ENCODE measurements at places on chromosomes 6 and 20.

DNA sequence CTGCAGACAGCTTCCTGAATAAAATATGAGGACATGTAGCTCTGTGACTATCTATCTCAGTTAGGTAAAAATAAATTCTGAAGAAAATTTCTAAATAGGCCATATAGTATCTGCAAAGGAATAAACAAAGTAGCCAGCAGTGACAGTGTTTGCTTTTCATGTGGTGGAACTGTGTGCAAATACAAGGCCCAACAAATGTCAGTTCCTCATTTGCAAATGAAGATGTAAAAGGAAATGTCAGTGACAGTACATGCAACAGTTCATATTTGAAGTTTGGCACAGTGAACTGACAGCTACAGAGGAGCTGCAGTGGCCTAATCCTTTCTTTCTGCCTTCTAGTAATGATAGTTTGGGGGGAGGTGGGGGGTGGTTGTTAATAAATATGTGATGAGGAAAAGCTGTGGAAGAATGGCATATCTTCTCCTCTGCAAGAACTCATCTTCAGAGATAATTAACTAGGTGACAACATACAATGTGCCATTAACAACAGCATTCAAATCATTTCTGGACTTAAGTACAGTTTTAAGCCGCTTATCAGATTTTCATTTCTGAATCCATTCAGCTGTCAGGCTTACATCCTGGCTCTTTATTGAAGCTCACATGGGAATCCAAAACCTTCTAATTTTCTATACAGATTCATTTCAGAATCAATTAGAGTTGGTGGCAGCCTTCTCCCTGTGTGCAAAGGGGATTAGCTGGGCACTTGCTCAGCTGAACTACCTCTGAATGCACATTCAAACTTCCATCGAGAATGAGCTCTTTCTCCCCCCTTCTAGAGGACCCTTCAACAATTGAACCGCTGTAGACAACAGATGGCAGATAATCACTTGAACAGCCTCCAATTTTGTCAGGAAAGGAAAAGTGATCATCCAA is 1059.0 kb upstream of the EPHA7 start:
- DNase-seq = no peak

- no peak for DNase-seq
These were observed 129.0 kb upstream of the TNFAIP3 start for GRCh38 chr6:137737836-137738596.

- DNase-seq = peak; percentile 62
These were observed 60.7 kb downstream of the SYNJ2 start for GRCh38 chr6:158042245-158042798.

DNA sequence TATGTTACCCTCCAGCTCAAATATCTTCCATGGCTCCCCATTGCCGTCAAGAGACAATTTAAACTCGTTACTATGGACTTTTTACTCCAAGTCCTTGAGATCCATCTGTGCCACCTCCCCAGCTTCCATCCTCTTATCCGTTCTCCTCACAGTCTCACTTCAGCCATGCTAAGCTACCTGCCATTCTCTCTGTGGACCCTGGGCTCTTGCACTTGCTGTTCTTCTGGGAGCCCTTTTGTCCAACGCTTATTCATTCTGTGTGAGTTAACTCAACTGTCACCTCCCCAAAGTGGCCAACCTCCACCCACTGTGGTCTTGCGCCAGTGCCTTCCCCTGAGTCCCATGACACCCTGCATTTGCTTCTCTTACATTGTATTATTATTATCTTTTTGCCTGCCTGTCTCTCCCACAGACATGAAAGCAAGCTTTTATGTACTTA is 132.4 kb downstream of the BCAS1 start:
- DNase-seq = no peak

DNA sequence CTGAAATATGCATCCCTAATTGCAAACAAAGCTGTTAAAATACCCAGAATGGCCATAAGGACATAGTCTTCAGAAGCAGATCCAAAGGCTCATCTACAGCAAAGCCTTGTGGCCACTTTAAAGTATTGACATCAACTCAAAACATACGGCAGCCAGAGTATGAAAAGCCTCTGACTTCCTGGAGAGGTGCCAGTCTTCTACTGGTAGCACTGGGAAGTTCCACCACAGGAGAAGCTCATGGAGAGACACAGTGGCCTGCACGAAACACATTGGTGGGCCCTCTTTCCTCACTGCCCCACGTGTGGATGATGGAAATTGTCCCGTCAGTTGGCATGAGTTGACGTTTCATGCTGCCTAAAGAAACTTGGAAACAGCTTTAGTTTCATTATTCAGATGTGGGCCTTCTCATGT is 202.6 kb upstream of the HEY2 start:
- DNase-seq = no peak

DNA sequence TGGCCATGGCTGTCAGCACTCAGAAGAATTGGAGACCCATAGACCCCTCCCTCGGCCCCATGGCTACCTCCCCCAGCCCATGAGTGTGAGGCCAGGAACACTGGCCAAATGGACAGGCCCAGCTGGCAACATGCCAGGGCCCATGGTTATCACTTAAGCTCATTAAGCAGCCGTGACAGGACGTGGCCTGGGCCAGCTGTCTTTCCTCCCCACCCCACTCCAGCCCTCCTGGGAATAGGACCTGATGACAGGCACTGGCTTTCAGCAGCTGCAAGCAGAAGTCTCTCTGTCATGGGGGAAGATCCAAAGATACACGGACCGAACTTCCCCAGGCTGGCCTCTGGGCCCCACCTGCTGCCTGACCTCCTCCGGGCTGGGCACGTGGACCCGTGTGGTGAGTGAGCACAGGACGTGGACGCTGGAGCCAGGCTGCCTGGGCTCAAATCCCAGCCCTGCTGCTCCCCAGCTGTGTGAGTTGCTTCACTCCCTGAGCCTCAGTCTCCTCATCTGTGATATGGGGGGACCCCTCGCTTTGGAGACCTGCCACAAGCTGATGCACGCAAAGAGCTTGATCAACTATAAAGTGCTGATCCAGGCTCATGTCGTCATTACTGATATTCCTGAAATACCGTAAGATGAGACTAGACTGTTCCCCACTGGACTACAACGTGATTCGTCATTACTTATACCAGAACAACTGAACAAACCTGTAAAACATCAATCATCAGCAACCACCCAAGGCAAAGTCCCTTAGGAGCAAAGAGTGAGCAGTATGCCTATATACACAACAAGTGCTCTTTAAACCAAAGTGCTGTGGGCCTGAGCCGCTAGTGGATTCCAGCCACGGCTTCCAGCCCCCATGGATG is 22.0 kb upstream of the VSTM2L start:
- DNase-seq = no peak

- no peak for DNase-seq
These were observed 26.5 kb upstream of the CD93 start for GRCh38 chr20:23112595-23112994.

DNA sequence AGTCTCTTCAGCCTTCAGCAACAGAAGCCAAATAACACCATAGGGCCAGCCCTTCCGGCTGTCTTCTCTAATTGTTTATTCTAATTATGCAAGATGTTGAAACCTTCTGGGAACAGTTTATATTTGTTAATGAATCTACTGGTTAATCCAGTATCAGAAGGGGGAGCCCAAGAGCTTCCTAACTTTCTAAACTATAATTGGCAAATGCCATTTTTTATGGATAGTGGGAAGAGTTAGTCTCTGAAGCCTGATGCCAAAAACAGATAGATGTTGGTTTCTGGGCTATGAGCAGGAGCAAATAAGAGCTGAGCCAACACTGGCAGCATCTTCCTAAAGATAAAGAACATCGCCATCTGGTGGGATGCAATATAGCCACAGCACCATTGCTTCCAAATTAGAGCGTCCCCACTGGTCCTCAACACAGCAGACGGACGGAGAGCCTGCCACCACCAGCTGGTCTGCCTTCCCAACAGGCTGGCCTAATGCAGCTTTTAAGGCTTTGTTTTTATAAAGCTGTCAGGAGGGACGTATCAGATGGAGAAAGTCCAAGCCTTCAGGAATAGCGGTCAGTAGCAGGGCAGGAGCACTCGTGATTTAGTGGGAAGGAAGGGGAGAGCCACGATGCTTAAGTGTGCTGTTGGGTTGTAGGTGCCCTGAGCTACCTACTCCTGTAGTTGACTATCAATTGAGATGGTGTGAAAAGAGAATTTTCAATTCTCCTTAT is 118.8 kb downstream of the RALGAPA2 start:
- no peak for DNase-seq

DNA sequence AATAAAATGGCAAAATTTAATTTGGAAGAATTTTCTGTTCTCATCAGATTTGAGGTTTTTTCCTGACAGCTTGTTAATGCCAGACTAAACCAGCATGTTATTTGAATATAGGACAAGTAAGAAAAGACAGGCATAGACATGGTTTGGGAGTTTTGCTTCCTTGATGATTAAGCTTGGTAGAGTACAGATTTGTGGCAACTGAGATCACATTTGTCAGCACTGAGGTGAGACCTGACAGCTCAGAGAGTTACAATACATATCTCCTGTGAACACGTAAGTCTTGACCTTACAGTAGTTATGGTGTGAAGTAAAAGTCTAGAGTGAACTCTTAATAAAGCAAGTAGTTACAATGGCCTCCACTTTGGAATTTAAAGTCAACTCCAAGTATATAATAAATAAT is 34.5 kb downstream of the CENPW start:
- no peak for DNase-seq

GRCh38 chr20:49575551-49576060 is 7.7 kb upstream of the PTGIS start:
- DNase-seq = peak; percentile 83

DNA sequence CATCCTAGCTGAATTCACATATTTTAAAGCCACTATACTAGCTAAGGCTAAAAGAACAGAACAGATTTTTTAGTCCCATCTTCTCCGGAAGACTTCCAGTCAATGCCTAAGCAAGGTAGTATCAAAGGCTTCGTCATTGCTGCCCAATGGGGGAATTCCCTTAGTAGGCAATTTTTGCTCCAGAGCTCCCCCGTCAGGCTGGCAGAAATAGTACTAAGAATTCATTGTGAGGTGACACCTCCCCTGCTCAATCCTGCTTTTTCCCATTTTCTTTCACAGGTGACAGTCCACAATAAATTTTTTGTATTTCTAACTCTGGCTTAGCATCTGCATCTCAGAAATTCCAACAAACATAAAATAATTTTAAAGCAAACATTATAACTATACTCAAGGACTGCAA is 52.8 kb upstream of the SRSF6 start:
- DNase-seq = no peak

- no peak for DNase-seq
These were observed 7.7 kb upstream of the HLA-DMA start for GRCh38 chr6:32960563-32960962.

DNA sequence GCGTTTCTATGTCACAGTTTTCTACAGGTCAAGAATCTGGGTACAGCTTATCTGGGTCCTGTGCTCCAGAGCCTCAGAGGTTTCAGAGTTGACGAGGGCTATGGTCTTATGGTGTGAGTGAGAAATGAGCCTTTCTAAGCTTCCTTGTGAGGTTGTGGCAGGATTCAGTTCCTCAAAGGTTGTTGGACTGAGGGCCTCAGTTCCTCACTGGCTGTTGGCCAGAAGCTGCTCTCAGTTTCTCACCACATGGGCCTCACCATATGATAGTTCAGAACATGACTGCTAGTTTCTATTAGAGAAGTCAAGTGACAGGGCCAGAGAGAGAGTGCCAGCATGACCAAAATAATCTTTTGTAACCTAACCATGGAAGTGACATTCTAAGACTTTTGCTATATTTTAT is 96.1 kb downstream of the NUS1 start:
- no peak for DNase-seq

DNA sequence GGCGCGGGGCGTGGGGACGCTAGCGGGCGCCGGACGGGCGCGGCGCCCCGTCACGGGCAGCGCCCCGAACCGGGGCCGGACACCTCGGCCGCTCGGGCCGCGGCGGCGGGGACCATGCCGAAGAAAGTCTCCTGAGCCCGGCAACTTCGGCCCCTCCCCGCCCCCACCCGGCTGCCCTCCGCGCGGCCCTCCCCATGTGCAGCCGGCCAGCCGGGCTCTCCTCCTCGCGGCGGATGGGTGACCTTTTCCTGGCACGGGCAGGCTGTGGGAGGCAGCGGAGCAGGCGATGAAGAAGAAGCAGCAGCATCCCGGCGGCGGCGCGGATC is 278 bp downstream of the UST start:
- peak; percentile 91 for DNase-seq

GRCh38 chr20:11807054-11808048 is 110.3 kb upstream of the BTBD3 start:
- no peak for DNase-seq

DNA sequence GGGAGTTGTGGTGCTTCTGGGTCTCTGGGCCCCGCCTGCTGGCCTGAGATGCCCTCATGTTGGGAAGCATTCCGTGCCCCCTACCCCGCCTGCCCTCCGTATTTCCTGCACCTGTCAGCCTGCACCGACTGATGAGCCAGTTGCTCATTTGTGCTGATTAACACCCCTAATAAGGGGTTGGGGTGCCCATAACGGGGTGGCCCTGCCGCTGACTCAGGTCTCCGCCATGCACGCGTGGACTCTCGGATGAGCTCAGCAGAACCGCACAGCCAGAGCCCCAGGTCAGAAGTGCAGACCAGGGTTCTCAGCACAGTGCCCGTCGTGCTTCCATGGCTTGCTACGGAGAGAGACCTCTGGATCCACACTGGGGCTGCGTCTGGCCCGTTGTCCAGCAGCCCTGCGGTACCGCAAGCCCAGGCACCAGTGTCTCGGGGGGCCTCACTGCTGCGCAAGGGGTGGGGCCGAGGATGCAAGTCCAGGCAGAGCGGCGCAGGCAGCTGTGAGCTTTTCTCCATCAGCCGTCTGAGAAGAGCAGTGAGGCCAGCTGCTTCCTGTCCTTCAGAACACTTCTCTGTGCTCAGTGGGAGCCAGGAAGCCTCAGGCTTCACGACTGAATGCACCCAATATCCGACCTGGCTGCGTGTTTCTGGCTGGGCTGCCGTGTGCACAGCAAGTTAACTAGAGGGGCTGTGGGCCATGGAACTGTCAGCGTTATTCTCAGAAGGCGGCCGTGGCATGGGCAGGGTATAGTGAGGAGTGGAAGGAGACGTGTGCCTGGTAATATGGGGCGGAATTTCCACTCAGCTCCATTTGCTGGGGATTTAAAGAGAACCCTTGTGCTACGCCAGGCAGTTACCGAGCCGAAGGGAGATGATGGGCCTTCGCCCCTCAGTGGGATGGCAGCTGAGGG is 18.6 kb downstream of the MTG2 start:
- no peak for DNase-seq

DNA sequence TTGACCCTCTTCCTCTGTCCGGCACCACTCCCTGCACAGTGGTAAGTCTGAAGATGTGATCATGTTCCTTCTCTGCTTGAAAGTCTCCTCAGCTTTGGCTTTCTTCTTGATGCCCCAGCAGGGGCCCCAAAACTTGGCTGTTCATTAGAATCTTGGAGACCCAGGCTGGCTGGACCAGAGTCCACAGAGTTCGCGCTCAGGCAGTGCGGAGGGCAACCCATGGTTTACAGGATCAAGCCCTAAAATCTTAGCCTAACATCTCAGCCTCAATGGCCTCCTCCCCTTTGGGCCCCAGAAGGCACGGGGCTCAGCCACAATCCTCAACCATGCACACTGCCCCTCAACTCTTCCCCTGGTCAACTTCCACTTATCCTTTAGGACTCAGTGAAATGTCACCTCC is 72.9 kb upstream of the GTSF1L start:
- DNase-seq = no peak

All from lower leg skin (tissue), 4 donors.